Large intestine (tissue), 12 donors: ENCODE measurements at places on chromosomes 2 and 18. TPM values are rescaled to one million over a fixed set of nuclear protein-coding genes. Genes with fewer than 3 reads are reported as not detected.

GRCh38 chr2:128319631-128320191 is 1.0 kb upstream of the HS6ST1 start:
- no peak for DNase-seq
- peaks cover 10% of the 10 kb centered on the region for H3K4me1 ChIP-seq
- H3K27ac ChIP-seq, result no peak overlapping the region
- H3K36me3 ChIP-seq, result peaks cover 4% of the 10 kb centered on the region
- H3K4me3 ChIP-seq, result no peak overlapping the region

DNA sequence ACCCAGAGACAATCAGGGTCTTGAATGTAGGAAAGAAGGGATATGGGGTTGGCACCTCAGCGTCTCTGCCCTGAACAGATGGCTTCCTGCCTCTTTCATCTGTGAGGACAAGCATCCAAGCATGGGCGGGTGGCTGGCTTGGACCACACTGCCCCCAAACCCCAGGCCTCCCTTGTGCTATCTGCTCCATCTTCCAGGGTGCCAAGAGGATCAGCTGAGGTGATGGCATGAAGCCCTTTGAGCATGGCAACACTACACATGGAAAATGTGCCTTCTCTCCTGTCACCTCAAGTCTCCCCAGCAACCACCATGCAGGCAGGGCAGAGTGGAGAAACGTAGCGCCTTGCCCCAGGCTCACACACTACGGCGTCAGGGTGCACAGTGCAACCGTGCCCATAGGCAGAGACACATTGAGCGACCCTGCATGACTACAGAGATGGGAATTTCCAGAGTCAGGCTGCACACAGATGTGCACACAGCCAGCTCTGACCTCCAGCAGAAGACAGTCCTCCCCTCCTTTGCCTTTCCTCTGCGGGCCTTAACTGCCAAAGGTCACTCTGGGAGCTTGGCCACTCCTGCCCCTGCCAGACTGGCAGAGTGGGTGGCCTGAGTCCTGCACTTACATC is 1.5 kb downstream of the KCNIP3 start:
- no peak overlapping the region for H3K27ac ChIP-seq
- no peaks in the 10 kb centered on the region for H3K27me3 ChIP-seq
- H3K4me1 ChIP-seq, result peaks cover 5% of the 10 kb centered on the region
- DNase-seq, result no peak
- no peak overlapping the region for H3K4me3 ChIP-seq

- no peaks in the 10 kb centered on the region for H3K27me3 ChIP-seq
- peak overlapping the region; percentile 87 for H3K4me3 ChIP-seq
- H3K36me3 ChIP-seq, result no peaks in the 10 kb centered on the region
- DNase-seq, result peak; percentile 48
- peak overlapping the region; percentile 10 for H3K27ac ChIP-seq
These were observed 1.7 kb downstream of the ACVR2A start for GRCh38 chr2:147846412-147847081.

GRCh38 chr18:12014086-12014485 is 32.8 kb downstream of the IMPA2 start:
- H3K27me3 ChIP-seq, result no peaks in the 10 kb centered on the region
- no peak overlapping the region for H3K4me3 ChIP-seq
- peak overlapping the region; percentile 65 for H3K27ac ChIP-seq
- DNase-seq, result no peak

- no peaks in the 10 kb centered on the region for H3K27me3 ChIP-seq
- peak overlapping the region; percentile 98 for H3K27ac ChIP-seq
- peak overlapping the region; percentile 99 for H3K4me3 ChIP-seq
- H3K4me1 ChIP-seq, result peaks cover 17% of the 10 kb centered on the region
- peaks cover 47% of the 10 kb centered on the region for H3K36me3 ChIP-seq
These were observed 494 bp downstream of the ANKZF1 start for GRCh38 chr2:219230059-219230540.

DNA sequence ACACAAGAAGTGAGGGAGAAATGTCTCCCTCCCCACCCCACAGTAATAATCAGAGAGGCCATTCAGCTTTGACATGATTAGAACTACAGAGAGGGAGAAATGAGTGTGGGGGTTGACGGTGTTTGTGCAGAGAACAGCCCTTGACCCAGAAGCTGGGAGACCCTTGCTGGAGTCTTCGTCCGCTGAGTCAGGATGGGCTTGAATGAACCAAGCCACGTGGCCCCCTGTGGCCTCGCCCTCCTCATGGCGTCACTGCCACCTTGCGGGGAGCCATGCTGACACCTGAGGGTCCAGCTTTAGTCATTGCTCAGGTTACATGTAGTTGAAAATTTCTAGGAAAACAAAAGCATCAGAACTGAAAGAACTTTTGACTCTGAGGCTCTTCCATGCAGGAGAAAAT is 101.2 kb downstream of the DGKD start:
- no peak for DNase-seq
- H3K27me3 ChIP-seq, result no peaks in the 10 kb centered on the region
- peaks cover 92% of the 10 kb centered on the region for H3K36me3 ChIP-seq
- H3K27ac ChIP-seq, result no peak overlapping the region

DNA sequence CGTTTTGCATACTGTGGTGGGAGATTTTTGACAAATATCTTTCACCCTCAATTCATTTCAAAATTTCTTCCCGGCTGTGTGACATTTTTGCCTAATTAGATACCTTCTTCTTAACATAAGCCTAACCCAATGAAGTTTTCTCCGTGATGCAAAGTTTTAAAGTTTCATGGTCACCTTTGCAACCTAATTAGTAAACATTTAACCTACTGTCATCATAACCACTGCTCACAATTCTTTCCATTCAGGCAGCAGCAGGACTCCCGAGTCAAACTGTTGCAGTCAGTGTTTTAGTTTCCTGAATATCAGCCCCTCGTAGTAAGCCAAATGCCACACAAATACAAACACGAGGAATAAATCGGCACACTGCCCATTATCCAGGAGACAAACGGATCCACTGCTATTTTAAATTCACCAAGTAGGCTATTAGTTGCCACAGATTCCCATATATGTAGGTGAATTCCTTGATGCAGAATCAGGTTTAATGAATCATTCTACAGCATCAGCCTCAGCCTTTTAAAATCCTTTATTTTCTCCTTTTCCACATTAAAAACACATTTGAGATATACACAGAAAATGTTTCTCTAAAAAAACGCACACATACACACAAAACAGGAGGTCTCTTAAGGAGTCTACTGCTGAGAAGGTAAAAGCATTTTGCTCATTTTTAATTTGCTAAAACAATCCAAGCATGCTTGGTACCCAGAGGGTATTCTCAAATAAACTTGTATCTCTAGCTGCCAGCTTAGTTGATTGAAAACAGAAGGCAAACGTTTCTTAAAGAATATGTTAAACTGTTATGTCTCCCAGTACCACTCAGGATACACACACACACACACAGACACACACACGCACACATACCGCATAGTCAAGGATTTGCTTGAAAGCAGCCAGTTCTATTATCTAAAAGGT is 106.5 kb upstream of the KCTD1 start:
- peaks cover 53% of the 10 kb centered on the region for H3K27me3 ChIP-seq
- H3K27ac ChIP-seq, result no peak overlapping the region
- H3K4me1 ChIP-seq, result peaks cover 14% of the 10 kb centered on the region
- no peak overlapping the region for H3K4me3 ChIP-seq

DNA sequence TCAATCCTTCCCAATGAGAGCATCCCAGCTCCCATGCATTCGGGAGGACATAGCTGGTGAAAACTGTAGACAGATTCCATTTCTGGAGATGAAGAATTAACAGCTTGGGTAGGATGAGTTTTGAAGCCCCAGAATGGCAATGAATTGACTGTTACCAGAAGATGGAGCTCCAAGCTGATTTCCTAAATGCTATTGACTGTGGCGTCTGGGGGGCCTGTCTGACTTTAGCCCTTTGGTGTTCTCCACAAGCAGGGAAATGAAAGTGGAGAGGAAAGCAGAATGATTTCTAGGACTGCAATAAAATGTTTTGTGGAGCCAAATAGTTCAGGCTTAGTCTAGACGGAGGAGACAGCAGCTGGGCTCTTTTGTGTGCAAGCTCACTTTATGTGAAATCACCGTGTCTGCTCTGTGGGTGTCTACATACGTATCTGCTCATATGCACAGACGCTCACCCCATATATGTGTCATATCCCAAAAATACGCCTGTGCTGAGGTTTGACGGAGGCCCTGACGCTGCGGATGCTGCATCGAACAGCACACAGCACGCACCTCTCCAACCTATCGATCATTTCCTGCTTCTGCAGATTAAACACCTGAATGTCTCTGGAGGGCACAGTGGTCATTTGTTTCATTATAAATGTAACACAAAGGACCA is 166.4 kb upstream of the PXDN start:
- no peak overlapping the region for H3K27ac ChIP-seq
- H3K4me1 ChIP-seq, result peaks cover 6% of the 10 kb centered on the region
- no peaks in the 10 kb centered on the region for H3K27me3 ChIP-seq
- H3K36me3 ChIP-seq, result no peaks in the 10 kb centered on the region
- DNase-seq, result no peak

DNA sequence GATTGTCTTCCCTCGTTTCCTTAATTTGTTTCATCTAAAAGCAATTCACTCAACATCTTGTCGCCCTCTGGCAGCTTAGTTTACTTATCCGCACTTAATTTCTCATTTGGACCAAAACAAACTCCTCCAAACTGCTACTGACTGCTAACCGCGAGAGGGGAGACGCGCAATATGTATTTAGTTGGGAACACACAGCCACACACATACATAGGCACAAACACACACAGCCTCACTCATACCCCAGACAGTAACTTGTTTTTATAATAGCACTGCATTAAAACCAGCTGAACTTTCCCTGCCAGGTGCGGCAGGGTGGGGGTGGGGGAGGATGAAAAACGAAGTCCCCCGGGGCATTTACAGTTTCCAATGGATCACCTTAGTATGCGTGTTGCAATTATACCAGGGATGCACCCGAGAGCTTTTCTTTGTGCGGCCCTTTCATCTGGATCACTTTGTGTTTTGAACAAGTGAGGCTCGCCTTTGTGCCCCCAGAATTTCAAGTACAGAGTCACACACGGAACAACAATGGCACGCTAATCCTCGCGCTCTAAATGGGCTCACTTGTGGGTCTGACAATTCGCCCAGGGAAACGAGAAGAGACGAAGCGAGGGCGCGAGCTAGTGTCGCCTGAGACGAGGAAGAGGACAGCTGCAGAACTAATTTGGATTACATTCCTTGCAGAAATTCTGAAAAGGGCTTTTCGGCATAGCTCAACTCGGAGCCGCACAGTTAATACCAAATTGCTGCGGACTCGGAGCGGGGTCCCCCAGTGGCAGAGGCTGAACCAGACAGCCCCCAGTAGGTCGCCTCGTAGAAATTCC is 2.4 kb downstream of the ERBB4 start:
- no peaks in the 10 kb centered on the region for H3K36me3 ChIP-seq
- no peak overlapping the region for H3K27ac ChIP-seq
- H3K4me3 ChIP-seq, result peak overlapping the region; percentile 26
- H3K27me3 ChIP-seq, result peaks cover 61% of the 10 kb centered on the region
- DNase-seq, result peak; percentile 5

The RNF144A gene
- 7.2 TPM for polyA plus RNA-seq
